Activated CD8-positive, alpha-beta memory T cell treated with anti-CD3 and anti-CD28 coated beads for 24 hours (primary cell): ENCODE measurements at places on chromosomes 2 and 18.

- DNase-seq = no peak
Measured at GRCh38 chr2:1082456-1083205, 132.0 kb downstream of the SNTG2 start.

DNA sequence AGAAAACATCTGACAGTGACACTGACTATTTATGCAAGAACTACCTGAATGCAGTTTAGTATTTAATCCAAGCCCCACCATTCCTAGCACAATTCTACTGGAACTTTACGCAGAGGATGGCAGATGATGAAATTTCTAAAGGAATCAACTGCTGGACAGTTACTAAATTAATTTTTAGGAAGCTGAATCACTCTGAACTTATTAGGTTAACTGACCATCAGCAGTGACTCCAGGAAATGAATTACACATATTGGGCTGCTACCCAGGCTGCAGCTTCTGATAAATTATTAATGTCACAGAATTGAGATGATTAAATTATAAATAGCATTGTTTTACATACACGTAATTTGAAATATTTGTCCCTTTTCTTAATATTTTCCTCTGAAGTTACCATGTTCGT, 250.8 kb downstream of the TMEM182 start:
- no peak for DNase-seq

- DNase-seq = peak; percentile 77
Measured at GRCh38 chr2:86037141-86037794, 68.4 kb downstream of the POLR1A start.

GRCh38 chr2:41413813-41414485, 633.9 kb upstream of the PKDCC start:
- DNase-seq = no peak

DNA sequence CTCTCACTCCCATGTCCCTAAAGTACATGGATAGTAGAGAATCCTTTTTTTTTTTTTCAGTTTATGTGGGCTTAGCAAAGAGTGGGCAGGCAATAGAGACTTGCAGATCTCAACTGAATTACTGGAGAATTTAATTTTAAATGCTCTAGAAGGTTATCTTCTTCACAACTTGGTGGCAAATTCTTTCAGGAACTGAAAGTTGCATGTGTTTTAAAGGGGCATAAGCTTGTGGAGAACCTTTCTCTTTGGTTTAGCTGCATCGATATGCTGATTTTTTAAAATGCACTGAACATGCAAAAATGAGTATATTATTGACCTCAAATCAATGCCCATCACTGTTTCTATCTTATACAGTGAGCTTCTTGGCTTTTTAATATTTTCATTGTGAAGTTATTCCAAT, 24.9 kb upstream of the GALNT3 start:
- no peak for DNase-seq

DNA sequence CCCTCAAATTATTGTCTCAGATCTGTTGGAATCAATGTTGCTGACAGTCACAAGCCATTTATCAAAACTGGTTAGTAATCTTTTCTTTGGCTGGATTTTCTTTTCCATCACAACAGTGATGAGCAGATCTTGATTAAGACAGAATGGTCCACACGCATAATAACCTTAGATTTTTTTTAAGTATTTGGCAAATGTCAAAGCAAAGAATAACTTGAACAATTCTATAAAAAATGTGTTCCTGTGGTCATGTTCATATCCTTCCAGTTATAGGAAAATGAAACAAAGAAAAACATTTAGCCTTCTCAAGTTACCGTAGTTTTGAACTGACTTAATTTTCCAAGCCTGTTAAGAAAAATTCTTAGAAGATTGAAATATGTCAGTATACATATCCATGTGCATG, 659.9 kb upstream of the ID2 start:
- DNase-seq = no peak

GRCh38 chr2:192536922-192537624, 342.3 kb upstream of the TMEFF2 start:
- DNase-seq = no peak

GRCh38 chr18:50911006-50911405, 32.1 kb downstream of the ME2 start:
- DNase-seq = no peak

GRCh38 chr2:199883474-199884212, 27.4 kb upstream of the C2orf69 start:
- no peak for DNase-seq

- peak; percentile 81 for DNase-seq
Measured at GRCh38 chr2:237156031-237156856, 70.6 kb downstream of the COPS8 start.

DNA sequence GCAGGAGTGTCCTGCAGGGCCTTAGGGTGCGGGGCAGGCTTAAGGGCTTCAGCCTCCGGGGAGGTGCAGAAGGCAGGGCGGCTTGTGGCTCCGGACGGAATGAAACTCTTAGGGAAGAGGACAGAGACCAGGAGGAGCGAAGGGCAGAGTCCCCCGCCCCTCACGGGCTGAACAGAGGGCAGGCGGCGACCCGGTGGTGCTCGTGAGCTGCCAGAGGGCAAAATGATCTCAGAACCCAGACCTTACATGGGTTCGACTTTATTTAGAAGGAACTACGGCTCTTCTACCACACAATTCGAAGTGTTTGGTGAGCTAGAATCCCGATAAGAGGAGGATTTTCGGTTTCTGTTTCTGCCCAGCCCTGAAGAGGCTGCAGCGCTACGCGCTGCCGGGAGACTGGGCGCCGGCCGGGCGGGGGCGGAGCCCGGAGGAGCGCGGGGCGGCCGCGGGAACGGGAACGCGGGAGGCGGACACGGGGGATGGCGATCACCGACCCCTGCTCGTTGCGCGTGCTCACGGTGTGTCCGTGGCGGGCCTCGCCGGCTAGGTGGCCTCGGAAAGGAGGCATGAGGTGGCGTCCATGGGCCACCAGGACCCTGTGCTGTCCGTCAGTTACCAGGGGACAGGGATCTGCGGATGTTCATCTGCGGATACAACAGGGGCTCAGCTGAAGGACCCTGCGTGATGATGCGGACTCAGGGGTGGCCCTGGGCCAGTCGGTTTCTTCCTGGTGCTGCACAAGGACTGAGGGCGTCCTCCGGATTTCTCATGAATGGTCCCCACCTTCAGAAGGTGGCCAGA, 4.2 kb upstream of the SP100 start:
- peak; percentile 84 for DNase-seq

DNA sequence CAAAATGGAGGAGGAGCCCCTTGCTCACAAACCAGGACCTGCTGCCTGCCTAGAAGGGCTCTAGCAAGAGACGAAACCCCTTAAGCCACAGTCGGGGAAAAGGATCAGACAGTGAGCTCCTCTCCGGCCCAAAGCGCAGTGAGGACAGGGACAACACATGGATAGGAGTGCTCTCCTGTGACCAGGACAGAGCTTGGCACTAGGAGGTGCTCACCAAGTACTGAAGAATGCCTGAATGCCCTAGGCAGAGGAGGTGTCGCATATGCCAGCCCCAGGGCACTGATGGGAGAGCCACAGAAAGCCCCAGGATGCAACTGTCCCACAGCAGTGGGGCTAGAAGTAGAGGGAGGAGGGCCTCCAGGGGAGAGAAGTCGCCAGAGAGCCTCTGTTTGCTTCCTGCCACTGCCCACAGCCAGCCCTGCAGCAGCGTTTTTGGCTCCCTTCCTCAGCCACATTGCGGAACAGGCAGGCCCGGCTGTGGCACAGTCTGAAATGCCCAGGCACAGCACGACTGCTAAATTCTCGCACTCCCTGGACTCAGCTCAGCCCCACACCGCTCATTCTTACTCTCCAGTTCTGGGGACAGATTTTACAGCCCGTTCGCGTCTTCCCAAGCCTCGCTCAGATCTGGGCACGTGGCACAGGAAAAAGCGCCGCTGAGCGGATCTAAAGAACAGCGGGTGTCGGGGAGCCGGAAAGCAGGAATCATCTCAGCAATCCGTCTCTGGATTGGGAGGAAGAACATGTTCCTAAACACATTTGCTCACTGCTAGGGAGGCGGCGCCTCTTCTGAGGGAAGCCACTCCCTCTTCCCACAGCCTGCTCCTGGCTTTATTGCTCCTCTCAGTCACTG, 98.7 kb upstream of the POU3F3 start:
- DNase-seq = no peak

- DNase-seq = no peak
Measured at GRCh38 chr2:20224164-20224715, 690 bp downstream of the SDC1 start.

DNA sequence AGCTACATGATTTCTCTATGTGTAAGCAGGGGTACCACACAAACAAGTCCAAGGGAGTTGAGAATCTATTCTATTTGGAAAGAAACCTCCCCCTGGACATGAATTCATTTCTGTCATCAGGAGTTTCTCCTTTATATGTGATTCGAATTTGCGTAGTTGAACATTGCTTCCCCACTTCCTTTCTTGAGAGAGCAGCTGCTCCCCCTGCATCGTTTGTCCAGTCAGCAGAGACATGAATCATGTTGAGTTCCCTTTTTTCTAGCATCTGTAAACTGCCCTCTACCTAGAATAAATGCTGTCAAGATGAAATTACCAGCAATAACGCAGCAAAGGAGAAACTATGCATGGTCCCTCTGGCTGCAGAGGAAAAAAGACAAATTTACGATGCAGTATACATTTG, 73.8 kb downstream of the KIF5C start:
- DNase-seq = no peak

- no peak for DNase-seq
Measured at GRCh38 chr2:169291517-169291916, 70.8 kb downstream of the LRP2 start.

DNA sequence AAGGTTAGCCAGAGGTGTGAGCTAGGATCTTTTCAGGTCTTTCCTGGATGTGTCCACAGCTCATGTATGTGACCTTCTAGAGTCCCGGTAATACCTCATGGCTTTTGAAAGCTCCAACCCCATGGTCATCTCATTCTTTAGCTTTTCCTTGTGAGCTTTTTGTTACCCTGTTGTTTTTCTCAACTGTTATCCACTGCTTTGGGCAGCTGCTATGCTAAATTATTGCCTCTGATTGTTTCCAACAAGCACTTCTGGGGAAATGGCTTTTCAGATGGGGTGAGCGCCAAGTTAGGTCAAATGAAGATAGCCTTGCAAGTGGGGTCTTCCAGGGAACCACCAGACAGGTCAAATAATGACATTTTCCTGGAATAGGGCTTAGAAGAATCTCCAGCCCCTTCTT, 27.9 kb downstream of the ME2 start:
- no peak for DNase-seq

DNA sequence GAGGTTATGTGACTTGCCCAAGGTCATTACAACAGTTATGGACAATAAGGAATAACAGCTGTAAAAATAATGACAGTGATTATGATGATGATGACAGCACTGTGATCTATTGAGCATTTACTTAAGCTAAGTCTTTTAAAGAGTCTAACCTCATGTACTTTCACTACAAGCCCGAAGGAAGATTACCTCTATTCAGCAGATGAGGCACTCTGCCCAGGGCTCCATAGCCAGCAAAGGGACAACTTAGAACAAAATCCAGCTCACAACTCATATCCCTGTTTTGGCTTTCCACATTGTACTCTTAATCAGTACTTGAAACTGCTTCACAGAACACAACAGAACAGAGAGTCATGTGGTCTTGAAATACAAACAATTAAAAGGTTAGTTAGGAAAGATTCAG, 290.2 kb downstream of the ZNF385B start:
- no peak for DNase-seq

DNA sequence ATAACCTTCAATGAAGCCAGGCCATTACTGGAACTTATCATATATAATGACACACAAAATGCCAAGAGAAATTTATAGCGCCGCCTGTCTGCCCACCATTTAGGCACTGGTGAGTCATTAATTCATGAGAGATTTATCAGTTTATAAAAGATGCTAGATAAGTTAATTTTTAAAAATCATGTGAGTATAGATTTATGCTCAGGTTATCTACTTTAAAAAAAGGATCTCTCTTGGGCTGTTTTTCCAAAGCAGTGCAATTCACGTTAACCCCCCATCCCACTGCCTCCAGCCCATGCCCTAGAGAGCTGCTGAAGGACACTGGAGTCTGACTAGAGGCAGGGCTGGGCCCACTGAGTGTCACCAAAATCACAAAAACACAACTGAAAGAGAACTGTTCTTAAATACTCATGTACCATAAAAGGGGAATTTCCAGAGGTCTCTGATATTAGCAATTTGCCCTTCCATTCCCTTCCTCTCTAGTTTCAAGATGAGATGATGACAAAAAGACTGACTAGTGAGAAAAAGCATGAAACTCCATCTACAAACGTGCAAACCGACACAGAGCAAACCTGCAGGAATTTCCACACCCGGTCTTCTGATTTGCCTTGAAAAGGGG, 160.8 kb downstream of the BCL2 start:
- peak; percentile 76 for DNase-seq

DNA sequence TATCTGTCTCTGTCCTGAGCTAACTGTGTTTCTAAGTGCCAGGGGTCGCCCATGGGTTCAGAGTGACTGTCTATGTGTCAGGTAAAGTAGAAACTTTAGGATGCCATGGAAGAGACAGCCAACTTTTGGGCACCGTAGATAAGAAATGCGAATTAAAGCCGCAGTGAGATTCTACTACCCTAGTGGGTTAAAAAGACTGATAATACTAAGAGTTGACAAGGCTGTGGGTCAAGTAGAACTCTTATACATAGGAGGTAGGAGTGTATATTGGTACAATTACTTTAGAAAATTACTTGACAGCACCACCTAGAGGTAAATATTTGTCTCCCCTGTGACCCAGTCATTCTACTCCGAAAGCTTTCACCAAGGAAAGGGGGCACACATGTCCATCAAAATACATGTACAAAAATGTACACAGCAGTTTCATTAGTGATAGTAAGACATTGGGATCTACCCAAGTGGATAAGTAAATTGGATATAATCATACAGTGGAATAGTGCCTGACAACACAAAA, 371.3 kb downstream of the SLC4A3 start:
- DNase-seq = no peak

DNA sequence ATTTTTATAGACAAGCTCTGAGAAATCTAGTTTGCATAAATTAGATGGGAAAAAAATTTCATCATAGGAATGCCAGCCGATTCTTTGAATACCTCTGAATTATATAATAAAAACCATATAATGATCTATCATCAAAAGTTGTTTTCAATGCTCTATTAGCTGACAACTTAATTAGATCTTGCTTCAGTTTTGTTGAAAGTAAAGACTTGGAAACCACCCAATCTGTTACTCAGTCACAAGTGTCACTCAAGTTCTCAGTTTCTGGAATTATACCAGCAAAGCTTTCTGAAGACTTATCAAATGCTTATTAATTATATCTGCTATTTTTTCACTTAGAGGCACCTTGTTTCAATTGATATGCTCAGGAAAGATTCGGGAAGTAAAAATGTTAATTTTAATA, 17.4 kb upstream of the TP53I3 start:
- no peak for DNase-seq

DNA sequence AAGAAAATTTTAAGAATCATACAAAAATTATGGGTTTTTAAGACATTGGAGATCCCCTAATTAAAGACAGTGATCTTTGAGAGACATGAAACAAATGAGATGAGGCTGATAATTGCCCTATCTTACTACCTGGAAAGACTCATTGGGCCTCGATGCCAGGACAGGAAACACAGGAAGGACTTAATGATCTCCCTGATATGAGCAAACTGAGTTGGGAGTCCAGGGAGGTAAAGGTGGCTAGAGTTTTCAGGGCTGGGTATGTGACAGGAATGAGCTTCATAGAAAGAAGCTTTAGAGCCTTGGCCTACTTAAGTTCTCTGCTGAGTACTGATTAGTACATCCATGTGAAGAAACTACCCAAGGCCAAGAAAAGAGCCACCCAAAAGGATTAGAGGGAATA, 40.6 kb upstream of the GULP1 start:
- DNase-seq = no peak

- DNase-seq = no peak
Measured at GRCh38 chr18:55179425-55179824, 220.2 kb upstream of the CCDC68 start.

- DNase-seq = no peak
Measured at GRCh38 chr2:10752236-10752635, 30.8 kb downstream of the ATP6V1C2 start.
